ENCODE measurements at places on chromosomes 13 and 19. TPM values are rescaled to one million over a fixed set of nuclear protein-coding genes. Genes with fewer than 3 reads are reported as not detected.

DNA sequence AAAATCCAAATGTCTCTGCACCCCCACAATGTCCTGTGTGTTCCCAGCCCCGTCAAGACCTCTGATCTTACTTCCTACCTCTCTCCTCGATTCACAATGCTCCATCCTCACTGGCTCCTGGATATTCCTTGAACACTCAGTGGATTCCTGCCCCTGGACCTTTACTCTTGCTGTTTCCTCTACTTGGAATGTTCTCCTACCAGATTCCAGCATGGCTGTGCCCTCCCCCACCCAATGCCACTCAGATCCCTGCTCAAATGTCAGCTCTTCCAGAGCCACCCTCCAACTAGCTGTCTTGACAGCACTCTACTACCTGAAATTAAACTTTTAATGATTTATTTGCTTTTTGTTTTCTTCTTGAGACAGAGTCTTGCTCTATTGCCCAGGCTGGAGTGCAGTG, 107.4 kb downstream of the KLF5 start:
- no peak overlapping the region for H3K27ac ChIP-seq
- no peak overlapping the region for H3K4me3 ChIP-seq
- no peak for DNase-seq

- no peaks in the 10 kb centered on the region for H3K36me3 ChIP-seq
- H3K27ac ChIP-seq: no peak overlapping the region
- no peak for DNase-seq
- no peak overlapping the region for H3K4me3 ChIP-seq
Observed at GRCh38 chr19:53810187-53810546, 13.9 kb downstream of the NLRP12 start.

DNA sequence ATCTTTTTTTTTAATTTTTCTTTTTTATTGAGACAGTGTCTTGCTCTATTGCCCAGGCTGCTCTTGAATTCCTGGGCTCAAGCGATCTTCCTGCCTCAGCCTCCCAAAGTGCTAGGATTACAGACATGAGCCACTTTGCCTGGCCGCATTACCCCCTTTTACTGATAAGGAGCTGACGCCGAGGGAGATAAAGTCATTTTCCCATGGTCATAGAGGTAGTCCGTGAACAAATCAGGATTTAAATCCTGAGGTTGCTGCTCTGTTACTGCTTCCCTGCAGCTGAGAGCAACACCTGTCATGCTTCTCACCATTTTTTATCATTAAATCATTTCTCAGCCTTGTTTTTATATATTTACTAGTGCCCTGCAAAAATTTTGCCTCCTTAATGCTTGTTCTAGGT, 7.4 kb downstream of the CYSLTR2 start:
- no peaks in the 10 kb centered on the region for H3K4me1 ChIP-seq
- H3K36me3 ChIP-seq: no peaks in the 10 kb centered on the region
- DNase-seq: no peak
- no peak overlapping the region for H3K27ac ChIP-seq
- H3K4me3 ChIP-seq: no peak overlapping the region
- H3K27me3 ChIP-seq: no peaks in the 10 kb centered on the region

GRCh38 chr19:17294051-17294891, 9.0 kb downstream of the ABHD8 start:
- H3K4me1 ChIP-seq: no peaks in the 10 kb centered on the region
- no peaks in the 10 kb centered on the region for H3K36me3 ChIP-seq
- no peaks in the 10 kb centered on the region for H3K27me3 ChIP-seq
- no peak for DNase-seq
- H3K4me3 ChIP-seq: no peak overlapping the region

DNA sequence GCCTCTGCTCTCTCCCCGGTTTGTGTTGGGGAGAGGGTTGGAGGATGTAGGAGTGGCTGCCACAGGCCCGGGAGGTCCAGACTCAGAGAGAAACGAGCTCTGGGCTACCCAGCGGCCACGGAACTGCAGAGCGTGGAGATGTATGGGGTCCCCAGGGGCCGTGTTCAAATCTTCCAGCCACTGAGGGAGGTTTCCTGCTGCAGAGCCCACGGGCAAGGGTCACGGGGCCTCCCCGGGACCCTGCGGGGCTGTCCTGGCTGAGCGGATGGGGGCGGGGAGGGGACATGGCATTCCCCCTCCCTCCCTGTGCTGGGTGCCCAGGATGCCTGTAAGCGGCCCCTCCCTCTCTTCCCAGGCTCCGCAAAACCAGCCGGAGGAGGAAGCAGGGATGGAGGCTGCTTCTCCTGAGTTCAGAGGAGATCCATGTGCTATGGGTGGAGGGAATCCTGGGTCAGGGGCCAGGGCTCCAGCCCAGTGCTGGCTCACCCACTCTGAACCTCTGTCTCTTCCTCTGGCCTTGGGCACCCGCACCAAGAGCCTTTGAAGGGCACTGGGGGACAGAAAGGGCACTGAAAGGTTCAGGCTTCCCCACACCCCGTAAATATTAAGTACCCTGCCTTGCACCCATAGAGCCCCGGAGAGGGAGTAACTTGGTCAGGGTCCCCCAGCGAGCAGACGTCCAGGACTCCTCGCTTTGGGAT, 22.6 kb downstream of the SMIM24 start:
- peak; percentile 83 for DNase-seq
- peak overlapping the region; percentile 40 for H3K27ac ChIP-seq
- H3K4me1 ChIP-seq: peaks cover 2% of the 10 kb centered on the region
- no peaks in the 10 kb centered on the region for H3K27me3 ChIP-seq

- no peak for DNase-seq
- H3K27me3 ChIP-seq: no peaks in the 10 kb centered on the region
- H3K36me3 ChIP-seq: peaks cover 2% of the 10 kb centered on the region
Observed at GRCh38 chr13:34250151-34250670, 432.3 kb downstream of the RFC3 start.

DNA sequence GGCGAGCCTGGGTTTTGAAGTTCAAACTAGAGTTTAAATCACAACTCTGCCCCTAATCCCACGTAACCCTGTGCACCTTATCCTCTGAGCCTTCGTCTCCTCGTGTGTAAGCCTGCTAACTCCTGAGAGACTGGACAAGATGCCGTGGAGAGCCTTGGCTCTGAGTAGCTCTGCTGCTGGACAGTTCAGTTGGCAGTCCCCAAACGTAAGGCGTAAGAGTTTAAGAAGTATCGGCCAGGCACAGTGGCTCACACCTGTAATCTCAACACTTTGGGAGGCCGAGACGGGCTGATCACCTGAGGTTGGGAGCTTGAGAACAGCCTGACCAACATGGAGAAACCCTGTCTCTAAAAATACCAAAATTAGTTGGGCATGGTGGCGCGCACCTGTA, 4.7 kb upstream of the CD79A start:
- H3K4me3 ChIP-seq: no peak overlapping the region
- H3K4me1 ChIP-seq: no peaks in the 10 kb centered on the region
- H3K36me3 ChIP-seq: no peaks in the 10 kb centered on the region
- H3K27ac ChIP-seq: no peak overlapping the region

GRCh38 chr19:17037966-17038500, 11.4 kb upstream of the CPAMD8 start:
- no peaks in the 10 kb centered on the region for H3K27me3 ChIP-seq
- DNase-seq: no peak
- H3K27ac ChIP-seq: no peak overlapping the region
- no peaks in the 10 kb centered on the region for H3K36me3 ChIP-seq

DNA sequence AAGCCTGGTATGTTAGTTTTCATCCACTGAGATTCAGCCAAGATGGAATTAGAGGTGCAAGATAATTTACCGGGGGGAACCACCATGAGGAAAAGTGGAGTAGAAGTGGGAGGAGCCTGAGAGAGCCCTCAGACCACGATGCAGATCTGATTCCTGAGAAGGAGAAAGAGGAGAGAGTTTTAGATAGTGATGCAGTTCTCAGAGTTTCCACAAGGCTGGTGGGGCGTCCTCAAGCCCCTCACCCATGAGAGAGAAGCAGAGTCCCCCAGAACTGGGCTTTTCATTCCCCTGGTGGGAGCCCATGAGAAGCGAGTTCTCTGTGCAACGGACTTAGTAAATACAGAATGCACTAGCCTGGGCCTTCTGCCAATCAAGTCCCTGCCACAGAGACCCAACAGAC, 18.1 kb downstream of the CEACAM5 start:
- H3K27me3 ChIP-seq: peaks cover 2% of the 10 kb centered on the region
- DNase-seq: no peak
- H3K4me1 ChIP-seq: no peaks in the 10 kb centered on the region
- no peak overlapping the region for H3K4me3 ChIP-seq

DNA sequence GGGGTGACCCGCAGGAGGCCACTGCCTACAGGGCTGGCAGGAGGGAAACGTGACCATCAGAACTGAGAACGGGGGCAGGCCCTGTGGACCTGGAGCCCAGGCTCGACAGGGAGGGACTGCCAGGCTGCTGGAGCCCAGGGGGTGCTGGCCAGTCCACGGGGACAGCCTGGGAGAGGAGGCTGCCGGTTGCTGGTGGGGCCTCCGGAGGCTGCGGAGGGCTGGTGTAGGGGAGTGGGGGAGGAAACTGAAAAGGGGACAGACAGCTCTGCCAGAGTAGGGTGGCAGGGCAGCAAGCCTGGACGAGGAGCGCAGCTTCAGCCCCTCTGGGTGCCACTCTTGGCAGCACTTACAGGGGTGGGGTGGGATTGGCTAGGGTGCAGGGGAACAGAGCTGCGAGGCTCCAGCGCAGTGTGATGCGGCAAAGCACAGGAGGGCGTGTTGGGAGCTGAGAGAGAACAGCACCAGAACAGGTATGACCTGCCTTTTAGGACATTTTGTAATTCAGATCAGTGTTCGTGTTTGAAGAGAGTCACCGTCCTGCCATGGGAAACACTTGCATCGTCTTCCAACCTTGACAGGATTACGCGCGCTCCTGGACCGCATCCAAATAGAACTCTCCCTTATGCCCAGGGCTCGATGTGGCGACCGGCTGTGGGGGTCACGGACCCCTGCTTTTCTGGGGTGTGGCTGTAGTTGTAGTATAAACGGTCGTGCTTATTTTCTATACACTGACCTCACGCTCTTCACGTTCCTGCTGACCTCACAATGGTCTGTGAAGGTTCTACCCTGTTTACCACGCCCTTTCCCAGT, 19.9 kb upstream of the ARHGEF7 start:
- DNase-seq: peak; percentile 73
- H3K4me1 ChIP-seq: no peaks in the 10 kb centered on the region
- H3K27me3 ChIP-seq: no peaks in the 10 kb centered on the region

- no peaks in the 10 kb centered on the region for H3K27me3 ChIP-seq
- DNase-seq: no peak
- H3K36me3 ChIP-seq: no peaks in the 10 kb centered on the region
- peaks cover 5% of the 10 kb centered on the region for H3K4me1 ChIP-seq
Observed at GRCh38 chr13:96822895-96823294, 171.4 kb downstream of the OXGR1 start.

- DNase-seq: no peak
- no peaks in the 10 kb centered on the region for H3K36me3 ChIP-seq
- no peak overlapping the region for H3K27ac ChIP-seq
- no peaks in the 10 kb centered on the region for H3K27me3 ChIP-seq
- H3K4me3 ChIP-seq: no peak overlapping the region
- no peaks in the 10 kb centered on the region for H3K4me1 ChIP-seq
Observed at GRCh38 chr13:28045861-28046260, 54.5 kb downstream of the FLT3 start.

DNA sequence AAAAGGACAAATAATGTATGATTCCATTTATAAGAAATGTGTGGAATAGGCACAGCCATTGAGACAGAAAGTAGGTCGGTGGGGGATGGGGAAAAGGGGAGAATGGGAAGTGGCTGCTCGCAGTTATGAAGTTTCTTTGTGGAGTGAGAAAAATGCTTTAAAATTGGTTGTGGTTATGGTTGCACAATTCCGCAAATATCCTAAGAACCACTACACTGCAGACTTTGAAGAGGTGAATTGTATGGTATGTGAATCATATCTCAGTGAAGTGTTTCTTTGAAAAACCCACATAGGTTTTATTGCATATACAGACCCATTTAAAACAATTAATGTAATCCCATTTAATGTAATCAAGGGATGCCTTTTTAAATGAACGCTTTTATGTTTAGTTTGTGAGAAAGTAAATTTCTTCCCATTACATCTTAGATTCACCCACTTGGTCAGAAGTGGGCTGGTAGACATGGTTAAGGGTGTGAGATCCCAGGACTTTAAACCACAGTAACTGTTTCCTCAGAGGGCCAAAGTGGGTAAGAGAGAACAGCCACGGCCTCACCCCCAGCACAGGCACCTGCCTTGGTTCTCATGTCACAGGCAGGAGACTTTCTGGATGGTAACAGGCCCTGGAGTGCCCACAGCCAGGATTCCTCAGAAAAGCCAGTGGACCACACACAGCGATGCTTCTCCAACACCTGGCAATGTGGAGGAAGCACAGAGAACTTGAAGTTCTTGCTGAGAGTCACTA, 119.3 kb upstream of the GJB6 start:
- H3K4me3 ChIP-seq: no peak overlapping the region
- H3K4me1 ChIP-seq: no peaks in the 10 kb centered on the region
- no peaks in the 10 kb centered on the region for H3K36me3 ChIP-seq

GRCh38 chr19:15161028-15161984, 39.5 kb downstream of the NOTCH3 start:
- no peaks in the 10 kb centered on the region for H3K27me3 ChIP-seq
- no peak overlapping the region for H3K4me3 ChIP-seq
- no peaks in the 10 kb centered on the region for H3K36me3 ChIP-seq
- no peaks in the 10 kb centered on the region for H3K4me1 ChIP-seq
- DNase-seq: no peak

DNA sequence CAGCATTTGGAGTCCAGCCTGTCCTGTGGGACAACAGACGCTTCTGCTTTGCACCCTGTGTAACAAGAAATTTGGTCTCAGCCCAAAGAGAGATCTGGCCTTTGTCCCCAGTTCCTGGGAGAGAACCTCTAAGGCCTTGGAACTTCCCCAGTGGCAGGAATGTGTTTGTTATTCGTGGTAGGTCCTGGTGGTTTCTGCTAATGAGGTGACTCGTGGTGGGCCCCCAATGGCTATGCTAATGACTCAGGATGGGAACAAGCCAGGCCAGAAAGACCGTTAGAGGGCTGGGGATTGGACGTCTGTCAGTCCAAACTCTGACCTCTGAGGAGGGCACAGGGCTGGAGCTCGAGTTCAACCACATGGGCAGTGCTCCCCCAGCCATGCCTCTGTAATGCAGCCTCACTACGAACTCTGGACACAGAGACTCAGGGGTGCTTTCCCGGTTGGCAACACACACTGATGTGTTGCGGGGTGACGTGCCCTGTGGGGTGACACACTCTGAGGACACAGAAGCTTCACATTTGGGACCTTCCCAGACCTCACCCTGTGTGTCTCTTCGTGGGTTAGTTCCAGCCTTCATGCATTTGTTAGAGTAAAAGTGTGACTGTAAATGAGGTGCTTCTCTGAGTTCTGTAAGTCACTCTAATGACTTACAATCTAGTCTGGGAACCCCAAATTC, 38.9 kb downstream of the TEX29 start:
- H3K36me3 ChIP-seq: no peaks in the 10 kb centered on the region
- H3K4me3 ChIP-seq: no peak overlapping the region
- H3K27me3 ChIP-seq: no peaks in the 10 kb centered on the region
- no peaks in the 10 kb centered on the region for H3K4me1 ChIP-seq
- no peak overlapping the region for H3K27ac ChIP-seq
- no peak for DNase-seq

GRCh38 chr19:17450264-17451075, 2.0 kb upstream of the TMEM221 start:
- no peaks in the 10 kb centered on the region for H3K27me3 ChIP-seq
- no peaks in the 10 kb centered on the region for H3K4me1 ChIP-seq
- DNase-seq: no peak
- no peaks in the 10 kb centered on the region for H3K36me3 ChIP-seq

Gene EPSTI1
- 13.6 TPM for total RNA-seq

Gene KCNC3
- 3.2 TPM for total RNA-seq

Gene ZNF667
- total RNA-seq: 3.0 TPM

Gene NOP53
- 214 TPM for total RNA-seq

Gene C19orf47
- total RNA-seq: 22.3 TPM

Gene OR7C1
- not detected for total RNA-seq

Gene VSTM1
- total RNA-seq: not detected

Gene CASP14
- total RNA-seq: not detected

Gene RUBCNL
- total RNA-seq: 4.2 TPM

Gene KASH5
- not detected for total RNA-seq

Gene TNFRSF19
- 1.6 TPM for total RNA-seq

Gene SLC8A2
- 0.23 TPM for total RNA-seq

Data from aorta (tissue), 5 donors.